Kidney epithelial cell (primary cell): ENCODE measurements at places on chromosomes 7 and 10. TPM values are rescaled to one million over a fixed set of nuclear protein-coding genes. Genes with fewer than 3 reads are reported as not detected.

RBP3 gene
- not detected in 2 replicates for total RNA-seq

NPFFR1 gene
- total RNA-seq = 0.04 and 0.21 TPM in 2 replicates

SPAG6 gene
- 0.79 and 1.2 TPM in 2 replicates for total RNA-seq

MALSU1 gene
- 50.9 and 58.5 TPM in 2 replicates for total RNA-seq

PVRIG gene
- not detected in 2 replicates for total RNA-seq

PDE6C gene
- total RNA-seq = not detected in 2 replicates

LRMDA gene
- 18.7 and 24.3 TPM in 2 replicates for total RNA-seq

ACTL6B gene
- total RNA-seq = not detected in 2 replicates

VSTM2A gene
- not detected in 2 replicates for total RNA-seq

GNAI1 gene
- total RNA-seq = 17.7 and 21.6 TPM in 2 replicates

TMEM140 gene
- 0.75 and 1.8 TPM in 2 replicates for total RNA-seq

PKD2L1 gene
- total RNA-seq = not detected in 2 replicates

IFIT1B gene
- total RNA-seq = not detected in 2 replicates
